ENCODE measurements at places on chromosomes 7 and 10.

GRCh38 chr10:48542471-48543181, 62.2 kb downstream of the ARHGAP22 start:
- DNase-seq = no peak

DNA sequence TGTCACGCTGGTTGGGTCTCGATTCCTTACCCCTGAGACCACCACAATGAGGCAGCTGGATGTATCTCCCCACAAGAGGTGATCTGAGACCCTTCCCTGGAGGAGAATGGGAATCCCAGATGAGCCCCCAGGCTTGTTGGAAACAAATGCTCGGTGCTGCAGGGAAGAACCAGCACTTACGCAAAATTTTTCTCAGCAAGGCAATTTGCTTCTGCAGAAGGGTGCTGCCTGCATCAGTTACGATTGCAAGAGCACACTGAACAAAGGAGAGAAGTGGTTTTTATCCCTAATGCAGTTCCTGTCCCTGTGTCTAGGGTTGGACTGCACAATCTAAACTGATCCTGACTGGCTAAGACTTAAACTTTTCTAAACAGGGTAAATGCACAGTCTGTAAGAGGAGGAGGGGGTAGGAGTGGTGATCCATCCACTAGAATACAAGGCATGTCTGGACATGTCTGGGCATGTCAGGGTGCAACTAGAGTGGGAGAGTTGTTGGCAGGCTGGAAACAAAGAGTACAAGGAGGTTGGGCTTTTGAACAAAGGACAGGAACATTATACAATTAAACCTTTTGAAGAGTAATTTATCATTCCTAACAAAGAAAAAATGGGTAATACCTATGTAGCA, 114.9 kb upstream of the FAM3C start:
- no peak for DNase-seq

- no peak for DNase-seq
Observed at GRCh38 chr7:117092785-117093184, 139.5 kb downstream of the ST7 start.

- no peak for DNase-seq
Observed at GRCh38 chr10:112221545-112221944, 38.0 kb upstream of the GPAM start.

DNA sequence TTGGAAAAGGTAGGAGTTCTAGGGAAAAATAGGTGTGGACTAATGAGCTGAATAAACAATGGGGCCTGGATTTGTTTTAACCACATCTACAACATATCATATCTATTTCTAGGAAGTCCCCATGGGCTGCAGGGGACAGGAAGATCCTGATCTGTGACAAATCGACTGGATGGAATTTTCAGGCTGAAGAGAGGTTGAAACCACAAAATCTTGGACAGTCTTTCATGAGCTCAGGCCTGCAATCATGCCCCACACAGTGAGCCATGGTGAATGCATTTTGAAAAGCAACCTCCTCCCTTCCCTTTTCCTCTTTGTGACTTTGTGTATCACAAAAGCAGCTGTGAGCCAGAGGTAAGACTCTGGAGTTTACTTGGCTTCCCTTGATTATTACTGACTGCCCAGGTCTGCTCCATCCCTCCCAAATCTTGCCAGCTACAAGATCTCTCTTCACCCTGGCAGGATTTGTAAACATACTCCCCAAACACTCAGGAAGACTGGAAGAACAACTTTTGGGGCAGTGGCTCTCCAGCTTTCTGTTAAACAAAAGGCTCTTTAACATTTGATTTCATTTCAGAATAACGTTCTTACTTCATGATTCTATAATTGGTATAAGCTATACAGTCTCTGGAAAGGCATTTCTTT, 66.4 kb downstream of the ASAH2B start:
- DNase-seq = no peak

- no peak for DNase-seq
Observed at GRCh38 chr10:126732868-126733267, 62.4 kb upstream of the C10orf90 start.

Measured in GM12865 (cell line).